ENCODE measurements at places on chromosomes 1 and 21.

DNA sequence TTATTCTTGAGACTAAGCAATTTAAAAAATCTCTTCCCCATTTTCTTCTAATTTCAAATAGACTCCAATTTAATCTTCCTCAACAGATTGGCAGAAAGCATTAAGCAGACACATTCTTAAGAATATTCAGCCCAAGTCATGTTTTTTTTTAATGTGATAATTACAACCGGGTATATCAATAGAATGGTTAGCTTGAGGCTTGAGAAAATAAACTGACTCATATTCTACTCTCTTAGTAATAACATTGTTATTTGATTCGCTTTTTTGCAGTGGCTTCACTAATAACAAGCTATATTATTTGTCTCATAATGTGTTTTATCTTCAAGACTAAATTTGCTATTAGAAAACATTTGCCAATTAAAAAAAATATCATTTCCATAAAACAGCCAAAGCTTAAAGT, 488.6 kb upstream of the RGS18 start:
- no peak for DNase-seq

GRCh38 chr1:7386226-7387052, 384.7 kb upstream of the VAMP3 start:
- DNase-seq: no peak

DNA sequence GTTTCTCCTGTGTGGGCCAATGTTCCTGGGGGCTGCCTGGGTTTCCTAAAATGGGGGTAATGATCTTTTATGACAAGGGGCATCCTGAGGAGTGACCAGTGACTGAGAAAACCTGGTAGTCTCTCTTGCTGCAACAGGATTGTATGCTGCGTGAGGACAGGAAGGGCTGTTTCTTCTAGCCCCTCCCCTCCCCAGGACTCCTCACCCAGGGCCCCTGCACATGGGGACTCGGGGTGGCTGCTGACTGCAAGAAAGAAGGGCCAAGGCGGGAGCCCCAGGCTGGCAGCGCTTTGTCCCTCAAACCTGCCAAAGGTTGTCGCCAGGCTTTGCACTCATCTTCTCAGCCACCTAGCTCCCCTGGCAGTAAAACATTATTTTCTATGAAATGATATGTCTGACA, 442.4 kb downstream of the CAMTA1 start:
- DNase-seq: no peak

GRCh38 chr1:20382711-20383110, 92.0 kb downstream of the VWA5B1 start:
- no peak for DNase-seq

DNA sequence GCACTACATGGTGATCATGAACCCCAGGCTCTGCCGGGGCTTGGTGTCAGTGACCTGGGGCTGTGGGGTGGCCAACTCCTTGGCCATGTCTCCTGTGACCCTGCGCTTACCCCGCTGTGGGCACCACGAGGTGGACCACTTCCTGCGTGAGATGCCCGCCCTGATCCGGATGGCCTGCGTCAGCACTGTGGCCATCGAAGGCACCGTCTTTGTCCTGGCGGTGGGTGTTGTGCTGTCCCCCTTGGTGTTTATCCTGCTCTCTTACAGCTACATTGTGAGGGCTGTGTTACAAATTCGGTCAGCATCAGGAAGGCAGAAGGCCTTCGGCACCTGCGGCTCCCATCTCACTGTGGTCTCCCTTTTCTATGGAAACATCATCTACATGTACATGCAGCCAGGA, 589 bp downstream of the OR2W3 start:
- no peak for DNase-seq

DNA sequence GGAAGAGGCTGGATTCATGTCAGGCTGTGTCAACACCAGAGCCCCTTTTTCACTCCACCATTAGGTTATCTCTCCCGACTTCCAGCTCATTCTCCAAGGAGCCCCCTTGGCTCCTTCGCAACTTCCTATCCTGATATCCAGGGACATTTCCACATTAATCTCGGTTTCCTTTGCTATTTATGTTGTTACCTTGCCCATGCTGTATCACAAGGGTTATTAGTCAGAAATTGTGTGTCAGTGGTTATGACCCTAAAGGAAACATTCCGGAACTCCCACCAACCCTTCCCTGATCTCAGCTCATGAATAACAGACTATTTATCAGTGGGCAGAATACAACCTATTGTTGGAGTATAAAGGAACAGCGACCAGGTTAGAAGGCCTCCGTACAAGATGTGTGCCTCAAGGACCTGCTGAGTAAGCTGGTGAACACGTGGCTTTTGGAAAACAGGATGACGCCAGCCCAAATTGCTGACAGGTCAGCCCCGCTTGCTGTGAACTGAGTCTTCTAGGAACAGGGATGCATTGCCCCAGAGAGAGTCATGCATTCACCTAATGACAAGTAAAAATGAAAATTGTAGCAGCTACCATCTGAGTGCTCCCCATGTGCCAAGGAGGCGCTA, 121.5 kb downstream of the PLPP3 start:
- DNase-seq: no peak

DNA sequence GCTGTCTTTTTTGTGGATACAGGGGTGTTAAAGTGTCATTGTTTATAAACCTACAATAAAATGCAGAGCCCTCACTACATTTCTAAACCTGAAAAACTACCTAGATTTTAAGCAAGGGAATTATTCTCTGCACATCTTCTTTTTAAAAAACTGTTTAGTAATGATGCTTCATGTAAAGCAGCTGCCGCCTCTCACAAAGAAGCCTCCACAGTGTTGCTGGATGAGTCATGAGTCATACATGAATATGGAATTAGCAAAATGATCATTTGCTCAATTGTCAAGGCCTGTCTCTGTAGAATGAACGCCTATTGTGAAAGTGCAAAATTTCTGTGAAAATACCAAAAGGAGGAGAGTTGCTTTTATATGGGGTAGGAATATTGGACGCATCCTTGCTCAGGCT, 259.5 kb upstream of the CHRM3 start:
- no peak for DNase-seq

GRCh38 chr1:27831568-27832410, 1.2 kb downstream of the PPP1R8 start:
- no peak for DNase-seq

GRCh38 chr1:3001471-3002348, 19.6 kb upstream of the ACTRT2 start:
- DNase-seq: no peak

DNA sequence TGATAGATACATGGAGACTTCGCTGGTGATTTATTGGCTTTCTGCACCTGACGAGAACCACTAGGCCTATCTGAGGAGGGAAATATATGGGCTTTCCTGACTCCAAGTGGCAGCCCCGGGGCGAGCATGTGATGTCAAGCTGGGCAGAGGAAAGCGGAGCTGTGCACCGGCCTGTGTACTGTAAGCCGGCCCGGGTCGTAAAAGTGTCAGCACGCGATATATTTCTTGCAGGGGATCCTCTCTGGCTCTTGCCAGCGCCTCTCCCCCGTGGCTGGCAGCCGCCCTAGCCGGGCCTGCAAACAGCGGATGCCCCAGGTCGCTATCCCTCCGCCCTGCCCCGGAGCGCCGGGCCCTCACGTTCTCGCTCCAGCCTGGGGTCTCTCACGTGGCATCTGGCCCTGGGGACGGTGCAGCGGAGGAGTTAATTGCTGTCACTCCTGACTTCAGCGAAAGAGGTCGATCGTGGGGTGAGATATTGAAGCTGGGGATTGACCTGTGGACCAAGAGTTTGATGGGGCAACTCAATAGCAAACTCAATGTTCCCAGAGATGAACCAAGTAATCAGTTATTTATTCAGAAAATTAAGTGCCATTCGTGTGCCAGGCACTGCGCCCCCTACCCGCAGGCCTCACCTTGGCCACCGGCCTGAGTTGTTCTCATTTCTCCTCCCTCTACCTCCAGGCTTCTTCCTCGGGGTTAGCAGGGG, 41.0 kb upstream of the HAO2 start:
- DNase-seq: no peak

- peak; percentile 78 for DNase-seq
These were observed 20.4 kb downstream of the AGRN start for GRCh38 chr1:1040004-1040991.

GRCh38 chr1:3702990-3703728, 49.1 kb upstream of the CCDC27 start:
- no peak for DNase-seq

- DNase-seq: no peak
These were observed 17.0 kb downstream of the C1orf198 start for GRCh38 chr1:230851291-230851691.

- no peak for DNase-seq
These were observed 38.9 kb downstream of the CD247 start for GRCh38 chr1:167479331-167479979.

DNA sequence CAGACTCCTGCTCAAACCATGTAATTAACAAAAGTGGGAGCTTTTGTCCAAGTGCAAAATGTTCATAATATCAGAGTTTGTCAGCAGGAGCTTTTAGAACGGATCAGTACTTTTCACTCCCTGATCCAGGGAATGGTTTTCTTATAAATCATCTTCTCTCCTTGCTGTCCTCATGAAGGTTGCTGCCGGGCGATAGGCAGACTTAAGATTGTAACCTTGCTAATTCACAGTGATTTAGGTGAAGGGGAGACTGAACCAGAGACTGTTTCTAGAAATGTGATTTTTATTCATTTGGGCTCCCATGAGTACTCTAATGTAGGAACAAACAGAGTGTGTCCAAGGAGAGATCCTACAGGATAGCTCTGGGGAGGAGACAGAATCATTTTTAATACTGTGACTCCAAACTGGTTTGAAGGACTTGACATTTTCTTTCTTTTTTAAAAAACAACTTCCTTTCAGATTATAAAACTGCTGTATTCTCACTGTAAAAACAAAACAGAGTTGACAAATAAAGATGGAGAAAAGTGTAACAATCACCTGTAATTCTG, 23.7 kb downstream of the ELAVL4 start:
- no peak for DNase-seq

DNA sequence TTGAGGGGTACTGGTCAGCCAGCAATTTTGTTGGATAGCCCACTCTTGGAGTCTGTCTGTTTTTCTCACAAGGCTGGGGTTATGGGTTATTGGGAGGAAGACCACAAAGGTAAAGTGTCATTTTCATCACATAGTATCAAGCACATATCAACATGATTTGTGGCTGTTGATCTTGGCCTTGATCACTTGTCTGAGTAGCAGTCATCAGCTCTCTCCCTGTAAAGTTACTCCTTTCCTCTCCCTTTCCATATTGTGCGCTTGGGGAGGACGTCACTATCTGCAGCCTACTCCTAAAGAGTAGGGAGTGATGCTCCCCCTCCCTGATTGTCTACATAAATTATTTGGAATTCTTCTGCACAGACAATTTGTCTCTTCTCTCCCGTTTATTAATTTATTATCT, 1.8 kb upstream of the ZNF362 start:
- DNase-seq: no peak

DNA sequence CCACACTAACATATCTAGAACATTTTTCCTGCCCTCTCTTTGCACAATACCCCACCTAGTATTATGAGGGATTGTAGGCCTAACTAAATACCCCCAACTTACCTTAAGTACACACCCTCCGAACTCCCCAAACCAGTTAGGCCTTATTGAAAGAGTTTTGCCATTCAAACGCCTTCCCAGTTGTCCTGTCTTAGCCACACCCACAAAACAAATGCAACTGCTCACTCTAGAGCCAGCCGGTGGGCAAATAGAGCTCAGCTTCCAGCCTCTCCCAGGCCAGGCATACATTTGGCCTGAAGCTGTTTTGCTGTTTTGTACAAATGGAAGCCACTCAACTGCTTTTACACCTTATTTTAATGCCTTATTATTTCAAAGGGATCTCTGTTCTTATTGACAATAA, 224.2 kb upstream of the RUNX1 start:
- no peak for DNase-seq

DNA sequence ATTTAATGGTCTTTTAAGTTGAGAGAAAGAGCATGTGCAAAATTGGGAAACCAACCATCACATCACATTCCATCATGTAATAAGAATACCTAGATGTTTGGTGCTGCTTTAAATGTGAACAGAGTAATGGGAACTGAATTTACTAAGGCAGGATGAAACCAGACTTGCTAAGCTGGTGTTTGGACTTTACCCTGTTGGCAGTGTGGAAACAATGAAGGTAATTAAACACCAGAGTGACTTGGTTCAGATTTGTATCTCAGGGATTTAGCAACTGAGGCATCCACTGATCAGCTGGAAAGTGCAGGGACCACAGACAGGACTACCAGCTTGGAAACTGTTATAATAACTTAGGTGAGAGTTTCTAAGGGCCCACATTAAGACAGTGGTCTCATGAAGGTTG, 263.4 kb downstream of the OLFM3 start:
- no peak for DNase-seq

DNA sequence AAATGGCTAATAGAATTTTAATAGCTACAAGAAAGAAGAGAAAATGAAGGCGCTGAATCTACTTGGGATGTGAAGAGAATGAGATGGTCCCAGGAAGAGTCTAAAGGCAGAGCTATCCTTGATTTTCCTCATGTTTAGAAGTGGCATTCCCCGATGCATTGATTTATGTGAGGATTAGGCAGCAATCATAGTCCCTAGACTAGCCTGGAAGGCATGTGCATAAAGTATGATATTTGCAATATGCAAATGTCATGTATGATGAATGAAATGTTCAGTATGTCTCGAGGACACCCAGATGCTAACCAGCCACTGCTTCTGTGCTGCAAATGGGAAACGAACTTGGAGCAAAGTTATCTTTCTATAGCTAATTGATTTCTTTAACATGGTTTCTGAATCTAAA, 641.5 kb upstream of the PLXNA2 start:
- DNase-seq: no peak
